ENCODE measurements at places on chromosomes 5 and 9. TPM values are rescaled to one million over a fixed set of nuclear protein-coding genes. Genes with fewer than 3 reads are reported as not detected.

ZNG1F gene
- 17.8 TPM for total RNA-seq

FASTKD3 gene
- total RNA-seq = 15.2 TPM

MELK gene
- total RNA-seq = 78.0 TPM

DDX4 gene
- not detected for total RNA-seq

TRIM7 gene
- total RNA-seq = 29.9 TPM

IFNB1 gene
- not detected for total RNA-seq

DNM1 gene
- total RNA-seq = 81.1 TPM

CTNND2 gene
- not detected for total RNA-seq

SLC22A5 gene
- total RNA-seq = 61.5 TPM

IL33 gene
- total RNA-seq = 0.27 TPM

PCSK5 gene
- 1.5 TPM for total RNA-seq

JAKMIP2 gene
- total RNA-seq = not detected

SLC34A3 gene
- total RNA-seq = 0.07 TPM

PDZD2 gene
- 0.60 TPM for total RNA-seq

CDC20B gene
- total RNA-seq = 0.07 TPM

PTGDS gene
- total RNA-seq = 0.67 TPM

All from A549 treated with Hydrocortisone at 1 μM for 4 hours (cell line).